ENCODE measurements at places on chromosomes 12 and 14.

- no peak for DNase-seq
Observed at GRCh38 chr12:66405395-66405794, 103.1 kb downstream of the HELB start.

DNA sequence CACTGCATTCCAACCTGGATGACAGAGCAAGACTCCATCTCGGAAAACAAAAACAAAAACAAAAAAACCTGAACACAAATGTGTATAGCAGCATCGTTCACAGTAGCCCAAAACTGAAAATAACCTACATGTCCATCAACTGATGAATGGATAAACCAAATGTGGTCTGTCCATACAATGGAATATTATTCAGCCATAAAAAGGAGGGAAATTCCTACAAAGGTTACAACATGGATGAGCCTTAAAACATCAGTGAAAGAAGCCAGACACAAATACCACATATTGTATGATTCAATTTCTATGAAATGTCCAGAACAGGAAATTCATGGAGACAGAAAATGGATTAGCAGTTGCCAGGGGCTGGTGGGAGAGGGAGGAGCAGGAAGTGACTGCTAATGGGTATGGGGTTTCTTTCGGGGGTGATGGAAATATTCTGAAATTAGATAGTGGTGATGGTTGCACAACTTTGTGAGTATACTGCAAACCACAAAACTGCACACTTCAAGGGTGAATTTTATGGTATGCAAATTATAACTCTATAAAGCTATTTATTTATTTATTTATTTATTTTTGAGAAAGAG lies 4.0 kb downstream of the MYL2 start:
- no peak for DNase-seq

GRCh38 chr12:108400056-108400455 lies 60.9 kb upstream of the CMKLR1 start:
- DNase-seq: no peak

- DNase-seq: no peak
Observed at GRCh38 chr12:55797068-55797467, 20.5 kb downstream of the SARNP start.

DNA sequence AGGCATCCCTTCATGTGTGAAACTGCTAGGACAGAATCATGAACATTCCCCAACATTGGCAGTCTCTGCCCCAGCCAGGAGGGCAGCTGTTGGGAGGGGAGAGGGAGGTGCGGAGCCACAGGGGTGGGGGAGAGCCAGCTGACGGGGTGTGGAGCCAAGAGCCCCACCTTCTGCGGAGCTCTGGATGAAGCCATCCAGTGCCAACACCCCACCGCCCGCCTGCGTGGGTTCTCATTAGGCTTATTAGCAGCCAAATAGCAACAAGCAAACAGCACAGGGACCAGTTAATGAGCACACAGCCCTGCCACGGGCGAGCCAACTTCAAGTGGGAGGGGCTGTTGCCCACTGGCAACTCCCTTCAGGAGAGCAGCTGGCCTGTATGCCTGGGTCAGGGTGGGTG lies 12.1 kb downstream of the LTBP2 start:
- no peak for DNase-seq

DNA sequence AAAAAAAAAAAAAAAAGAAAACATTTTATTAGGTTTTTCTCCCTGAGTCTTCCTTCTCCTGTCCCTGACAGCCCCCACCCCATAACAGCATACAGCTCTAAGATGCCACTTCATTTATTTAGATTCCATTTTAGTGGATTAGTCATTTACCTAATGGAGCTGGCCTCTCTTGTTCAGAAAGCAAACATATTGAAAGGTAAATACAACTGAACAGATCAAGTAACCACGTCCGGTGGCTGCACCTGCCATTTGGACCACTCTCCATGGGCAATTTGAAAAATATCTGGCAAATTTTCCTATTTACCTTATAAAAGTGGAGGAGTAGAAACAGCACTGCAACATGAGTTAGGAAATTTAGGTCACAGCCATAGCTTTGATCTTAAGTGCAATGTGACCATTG lies 254.6 kb downstream of the C12orf42 start:
- no peak for DNase-seq

DNA sequence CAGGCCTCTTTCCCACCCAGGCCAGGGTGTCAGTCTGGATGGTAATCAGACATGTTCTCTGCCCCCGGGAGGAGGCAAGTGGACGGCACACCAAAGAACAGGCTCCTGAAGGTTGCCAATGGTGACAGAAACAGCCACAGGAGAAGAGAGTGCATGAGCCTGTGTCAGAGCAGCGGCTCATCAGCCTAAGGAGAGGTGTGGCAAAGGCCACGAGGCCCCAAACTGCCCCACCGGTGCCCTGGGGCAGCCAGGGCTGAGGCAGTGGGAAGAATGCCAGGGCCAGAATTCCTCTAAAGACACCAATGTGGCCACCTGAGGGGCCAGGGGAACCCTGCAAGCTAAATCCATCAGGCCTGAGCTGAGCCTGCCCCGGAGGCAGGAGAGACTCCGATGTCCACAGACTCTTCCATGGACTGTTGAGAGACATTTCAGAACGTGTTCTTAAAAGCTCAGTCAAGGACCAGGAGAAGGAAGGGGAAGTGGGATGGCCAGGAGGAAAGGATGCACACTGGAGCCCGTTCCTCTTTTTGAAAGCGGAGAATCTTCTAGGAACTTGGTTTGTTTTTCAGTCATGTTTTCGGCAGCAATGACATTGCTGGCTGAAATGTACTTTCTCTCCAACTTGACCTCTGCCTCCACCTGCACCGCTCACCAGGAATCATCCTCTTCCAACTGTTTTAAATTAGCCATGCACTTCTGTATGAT lies 176.3 kb upstream of the FKBP4 start:
- DNase-seq: no peak
